ENCODE measurements at places on chromosomes 1 and 21.
A peak's percentile ranks its signal among the peaks of the same experiment; 100 is the strongest.

GRCh38 chr1:74652711-74653139 is 20.9 kb downstream of the ERICH3 start:
- DNase-seq = no peak

- DNase-seq = no peak
Measured at GRCh38 chr1:108054396-108054795, 89.4 kb upstream of the VAV3 start.

DNA sequence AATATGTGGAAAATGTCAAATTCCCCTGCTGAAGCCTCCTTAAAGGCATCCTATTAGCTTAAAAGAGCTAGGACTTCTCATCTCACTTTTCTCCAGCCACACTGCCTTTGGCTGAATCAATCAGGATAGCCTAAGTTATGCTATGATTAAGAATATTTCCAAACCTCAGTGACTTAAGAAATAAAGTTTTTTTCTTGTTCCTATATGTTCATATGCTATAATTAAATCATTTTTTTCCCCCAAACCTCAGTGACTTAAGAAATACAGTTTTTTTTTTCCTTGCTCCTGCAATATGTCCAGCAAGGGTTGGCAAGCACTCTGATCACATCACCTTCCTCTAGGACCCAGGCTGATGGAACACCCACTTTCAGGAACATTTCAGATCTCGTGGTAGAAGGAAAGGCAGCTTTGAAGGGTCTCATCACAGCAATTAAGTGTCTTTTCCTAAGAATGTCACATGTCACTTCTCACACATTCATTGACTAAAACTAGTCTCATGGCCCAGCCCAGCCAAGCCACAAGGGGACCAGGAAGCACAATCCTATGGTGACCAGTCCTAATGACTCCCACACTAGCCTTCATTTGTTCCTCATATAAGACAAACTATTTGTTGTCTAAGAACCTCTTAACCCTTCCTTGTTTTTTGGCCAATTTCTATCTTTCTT is 6.3 kb upstream of the JUN start:
- DNase-seq = no peak

GRCh38 chr1:201775380-201775779 is 53.6 kb upstream of the IPO9 start:
- DNase-seq = no peak

GRCh38 chr1:214002060-214002459 is 14.3 kb downstream of the PROX1 start:
- no peak for DNase-seq

GRCh38 chr21:15363921-15364320 is 299.1 kb upstream of the NRIP1 start:
- no peak for DNase-seq

GRCh38 chr1:224804220-224804619 is 125.3 kb upstream of the DNAH14 start:
- DNase-seq = no peak

GRCh38 chr1:207336559-207337467 is 15.3 kb downstream of the CD55 start:
- no peak for DNase-seq

DNA sequence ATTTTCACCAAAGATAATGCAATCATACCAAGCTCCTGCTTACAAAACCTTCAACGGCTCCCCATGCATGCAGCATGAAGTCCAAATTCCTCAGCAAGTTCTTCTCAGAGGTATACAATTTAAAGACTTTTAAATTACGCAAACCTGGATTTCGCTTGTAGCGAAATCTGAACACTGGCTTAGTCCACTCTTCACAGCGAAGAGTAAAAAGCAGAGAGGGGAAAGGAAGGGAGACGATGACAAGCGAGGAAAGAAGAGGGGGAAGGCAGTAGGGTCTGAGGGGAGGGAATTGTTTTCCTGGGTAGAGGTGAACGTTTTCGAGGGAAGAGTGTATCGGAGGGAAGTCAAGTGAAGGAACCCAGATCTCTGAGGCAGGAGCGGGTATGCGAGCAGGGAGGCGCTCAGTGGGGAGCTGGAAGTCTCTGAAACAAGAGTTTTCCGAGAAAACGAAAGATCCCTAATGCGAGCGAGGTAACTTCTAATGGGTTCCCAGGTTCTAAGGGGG is 790 bp downstream of the TESK2 start:
- no peak for DNase-seq

GRCh38 chr1:109760581-109761226 is 3.0 kb downstream of the EPS8L3 start:
- no peak for DNase-seq

GRCh38 chr1:19680644-19681043 is 16.0 kb downstream of the HTR6 start:
- DNase-seq = no peak

DNA sequence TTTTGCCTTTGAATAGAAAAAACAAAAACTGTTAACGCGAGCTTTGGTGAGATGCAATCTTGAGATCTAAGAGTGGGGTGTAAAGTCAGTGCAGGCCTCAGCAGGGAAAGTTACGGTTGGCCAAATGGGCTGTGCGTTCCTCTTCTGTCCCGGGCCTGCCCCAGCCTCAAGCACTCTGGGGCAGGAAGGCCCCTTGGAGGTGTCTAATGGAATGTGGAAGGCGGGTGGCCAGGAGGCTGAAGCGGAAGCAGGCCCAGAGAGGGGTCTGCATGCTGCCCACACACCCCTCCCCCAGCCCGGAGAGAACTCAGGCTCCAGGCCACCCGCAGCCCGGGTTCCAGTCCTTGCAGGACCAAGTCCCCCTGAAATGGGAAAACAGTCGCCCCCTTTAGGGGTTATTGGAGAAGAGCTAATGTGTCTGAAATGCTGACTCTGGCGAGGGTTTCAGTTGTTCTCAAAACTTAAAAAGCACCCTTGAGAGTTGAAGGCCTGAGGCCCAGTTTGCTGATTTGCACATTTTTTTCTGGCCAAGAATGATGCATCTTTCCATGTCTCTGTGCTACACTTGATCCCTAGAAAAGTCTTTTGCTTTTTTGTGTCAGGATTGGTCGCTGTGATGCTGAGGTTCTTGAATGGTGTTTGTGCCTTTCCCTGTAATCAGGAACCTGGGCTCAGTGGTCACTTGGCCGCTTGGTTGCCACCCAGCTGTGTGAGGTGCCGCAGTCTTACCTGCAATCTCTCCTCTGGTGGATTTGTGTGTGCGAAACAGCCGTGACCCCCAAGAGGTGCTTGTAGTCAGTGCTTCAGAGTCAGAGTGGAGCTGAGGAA is 2.0 kb downstream of the COL18A1 start:
- no peak for DNase-seq

DNA sequence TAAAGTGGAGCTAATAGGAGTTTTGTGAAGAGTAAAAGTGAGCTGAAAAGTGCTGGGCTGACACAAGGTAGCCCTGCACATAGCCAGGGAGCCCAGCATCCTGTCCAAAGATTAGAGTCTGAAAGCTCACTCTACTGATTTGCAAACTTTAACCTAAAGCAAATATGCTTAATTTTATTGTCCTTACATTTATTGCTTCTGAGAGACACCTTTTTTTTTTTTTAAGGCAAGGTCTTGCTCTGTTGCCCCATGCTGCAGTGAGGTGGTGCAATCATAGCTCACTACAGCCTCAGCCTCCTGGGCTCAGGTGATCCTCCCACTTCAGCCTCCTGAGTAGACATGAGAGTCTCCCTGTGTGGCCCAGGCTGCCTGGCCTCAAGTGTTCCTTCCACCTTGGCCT is 16.5 kb downstream of the MGST3 start:
- DNase-seq = no peak

DNA sequence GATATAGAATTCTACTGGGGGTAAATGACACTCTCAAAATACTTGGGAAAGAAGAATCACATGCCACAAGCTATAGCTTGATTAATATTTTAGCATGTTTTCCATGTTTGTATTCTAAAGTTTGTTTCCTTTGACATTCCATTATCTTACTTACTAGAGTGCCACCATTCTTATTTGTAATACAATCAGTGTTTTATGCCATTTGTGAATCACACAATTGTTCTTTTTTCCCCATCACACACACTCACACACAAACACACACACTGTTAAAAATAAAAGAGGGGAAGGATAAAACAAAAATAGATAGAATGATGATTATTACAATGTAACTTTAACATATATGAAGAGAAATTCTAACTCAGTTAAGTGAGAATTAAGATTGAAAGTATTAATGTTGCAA is 16.0 kb upstream of the TEKT2 start:
- no peak for DNase-seq

DNA sequence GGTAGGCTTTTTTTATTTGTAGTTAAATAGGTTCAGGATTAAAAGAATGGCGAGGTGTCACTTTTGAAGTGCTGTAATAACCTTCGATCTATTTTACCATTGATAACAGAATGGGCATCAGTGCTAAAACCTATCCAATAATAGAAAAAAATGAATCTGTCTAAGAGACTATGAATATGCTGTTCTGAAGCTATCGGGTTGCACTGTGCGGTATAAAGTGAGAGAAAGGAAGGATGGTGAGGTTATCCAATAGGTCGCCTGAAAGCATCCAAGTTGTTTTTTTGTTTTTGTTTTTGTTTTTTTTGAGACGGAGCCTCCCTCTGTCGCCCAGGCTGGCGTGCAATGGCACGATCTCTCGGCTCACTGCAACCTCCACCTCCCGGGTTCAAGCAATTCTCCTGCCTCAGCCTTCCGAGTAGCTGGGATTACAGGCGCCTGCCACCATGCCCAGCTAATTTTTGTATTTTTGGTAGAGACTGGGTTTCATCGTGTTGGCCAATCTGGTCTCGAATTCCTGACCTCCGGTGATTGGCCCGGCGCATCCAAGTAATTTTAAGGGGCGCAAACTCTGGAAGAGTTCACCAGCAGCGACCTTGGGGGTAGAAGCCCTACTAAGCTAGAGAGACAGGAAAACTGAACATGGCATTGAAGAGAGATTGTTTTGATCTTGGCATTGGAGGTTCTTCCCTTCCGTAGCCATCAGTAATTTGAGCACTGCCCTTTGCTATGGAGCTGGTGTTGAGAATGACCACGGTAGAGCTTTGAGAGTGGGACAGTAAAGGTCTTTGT is 8.7 kb upstream of the MDM4 start:
- no peak for DNase-seq

DNA sequence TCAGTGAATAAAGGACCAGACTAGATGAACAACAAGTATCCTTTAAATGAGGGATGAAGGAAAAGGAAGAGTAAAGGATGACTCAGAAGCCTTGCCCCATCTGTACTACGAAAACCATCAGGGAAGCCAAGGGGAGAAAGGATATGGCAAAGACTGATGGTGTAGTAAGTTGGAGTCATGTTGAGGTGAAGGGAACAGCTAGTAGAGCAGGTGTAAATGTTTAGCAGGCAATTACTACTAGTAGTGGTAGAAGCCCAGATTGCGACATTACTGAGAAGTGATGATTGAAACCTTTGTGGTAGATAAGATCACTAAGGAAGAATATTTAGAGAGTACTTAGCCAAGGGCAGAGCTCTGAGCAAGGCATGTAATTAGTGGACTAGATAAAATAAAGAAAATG is 84.0 kb downstream of the PHTF1 start:
- DNase-seq = no peak

DNA sequence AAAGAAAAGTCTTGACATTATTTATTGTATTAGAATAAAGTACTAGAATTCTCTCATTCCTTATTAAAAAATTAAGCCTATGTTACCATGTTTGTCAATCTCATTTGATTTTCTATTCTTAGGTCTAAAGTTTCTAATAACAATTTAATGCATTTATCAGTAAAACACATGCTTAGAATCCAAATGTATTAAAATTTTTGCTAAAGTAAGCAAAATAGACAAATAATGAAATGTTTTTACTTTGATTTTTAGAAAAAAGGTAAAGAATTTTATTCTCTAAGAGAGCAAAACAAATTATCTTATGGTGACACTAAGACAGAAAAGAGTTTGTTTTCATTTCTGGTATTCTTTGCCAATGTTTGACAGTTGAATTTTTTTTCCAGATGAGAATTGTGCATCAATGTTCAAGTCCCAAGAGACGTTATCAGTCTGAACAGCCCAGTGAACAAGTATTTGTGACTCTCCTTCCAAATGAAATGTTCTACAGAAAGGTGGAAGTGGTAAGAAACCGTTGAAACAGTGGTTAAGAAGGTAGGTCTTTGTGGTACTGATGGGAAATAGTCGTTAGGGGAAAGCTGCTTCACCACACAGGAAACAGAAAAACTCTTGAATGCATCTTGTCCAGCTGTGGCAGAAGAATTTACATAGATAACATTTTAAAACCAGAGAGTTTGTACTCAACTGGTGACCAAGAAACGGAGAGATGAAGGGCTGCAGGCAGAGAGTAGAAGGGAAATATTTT is 402.5 kb downstream of the PTPRC start:
- DNase-seq = no peak

DNA sequence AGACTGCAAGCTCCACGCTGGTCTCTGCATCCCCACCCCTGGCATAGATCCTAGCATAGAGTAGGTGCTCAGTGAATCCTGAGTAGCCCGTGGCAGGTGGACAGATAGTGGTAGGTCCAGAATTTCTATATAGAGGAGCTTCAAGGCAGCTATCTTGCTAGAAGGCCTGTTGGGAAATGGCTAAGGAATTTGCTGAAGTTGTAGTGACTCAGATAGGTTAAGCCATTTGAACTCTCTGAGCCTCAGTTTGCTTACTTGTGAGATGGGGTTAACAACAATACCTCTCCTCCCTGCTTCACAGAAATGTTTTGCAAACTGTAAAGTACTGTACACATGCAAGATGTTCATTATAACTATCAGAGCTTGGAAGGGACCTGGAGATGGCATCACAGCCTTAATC is 23.4 kb upstream of the EPHB2 start:
- DNase-seq = no peak

GRCh38 chr1:64877598-64877997 is 88.8 kb downstream of the JAK1 start:
- no peak for DNase-seq

GRCh38 chr1:22176258-22176657 is 33.4 kb upstream of the WNT4 start:
- DNase-seq = peak; percentile 15

DNA sequence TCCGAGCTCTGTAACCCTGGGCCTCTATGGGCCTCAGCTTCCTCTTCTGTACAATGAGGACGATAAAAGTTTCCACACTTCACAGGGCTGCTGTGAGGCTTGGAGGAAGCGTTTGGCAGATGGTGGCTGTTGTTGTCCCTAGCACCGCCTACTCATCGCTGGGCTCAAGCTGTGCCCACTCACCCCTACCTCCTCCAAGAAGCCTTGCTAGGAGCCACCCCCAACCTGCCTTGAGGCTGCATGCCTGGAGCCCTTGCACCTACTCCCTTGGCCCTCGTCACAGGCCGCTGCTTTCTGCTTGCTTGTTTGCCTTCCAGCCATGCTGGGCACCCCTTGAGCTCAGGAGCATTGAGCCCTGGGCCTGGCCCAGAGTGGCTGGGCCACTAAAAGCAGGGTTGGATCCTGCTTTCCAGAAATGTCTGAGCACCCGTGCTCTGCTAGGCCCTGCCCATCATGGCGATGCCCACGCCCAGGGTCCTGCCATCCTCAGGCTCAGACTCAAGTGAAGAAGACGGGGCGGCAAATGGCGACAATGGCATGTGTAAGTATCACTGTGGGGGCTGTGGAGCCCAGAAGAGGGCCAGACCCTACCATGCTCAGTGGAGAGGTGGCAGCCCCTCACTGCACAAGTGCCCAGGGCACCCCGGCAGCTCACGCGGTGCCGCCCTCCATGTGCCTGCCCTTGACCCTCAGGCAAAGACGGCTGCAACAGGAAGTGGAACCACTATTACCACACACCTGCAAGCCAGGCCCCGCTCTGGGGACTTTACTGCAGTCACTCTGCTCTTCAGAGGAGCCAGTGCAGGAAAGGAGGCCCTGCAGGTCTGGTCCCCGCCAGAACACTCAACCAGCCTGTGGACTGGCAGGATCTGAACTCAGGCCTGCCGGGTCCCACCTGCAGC is 9.5 kb downstream of the SH3BGRL3 start:
- DNase-seq = no peak

GRCh38 chr1:19852036-19852435 is 30.2 kb upstream of the OTUD3 start:
- DNase-seq = no peak

All from stimulated activated CD4-positive, alpha-beta T cell treated with anti-CD3 and anti-CD28 coated beads, Interleukin-1b, Interleukin-23, amount 100 ng/mL, for 4 hours (primary cell).